Neural crest cell (in vitro differentiated cells): ENCODE measurements at places on chromosomes 1 and 21. TPM values are rescaled to one million over a fixed set of nuclear protein-coding genes. Genes with fewer than 3 reads are reported as not detected.

The GLIS1 gene
- total RNA-seq = not detected in 2 replicates

The SPRR2A gene
- not detected in 2 replicates for total RNA-seq

DNA sequence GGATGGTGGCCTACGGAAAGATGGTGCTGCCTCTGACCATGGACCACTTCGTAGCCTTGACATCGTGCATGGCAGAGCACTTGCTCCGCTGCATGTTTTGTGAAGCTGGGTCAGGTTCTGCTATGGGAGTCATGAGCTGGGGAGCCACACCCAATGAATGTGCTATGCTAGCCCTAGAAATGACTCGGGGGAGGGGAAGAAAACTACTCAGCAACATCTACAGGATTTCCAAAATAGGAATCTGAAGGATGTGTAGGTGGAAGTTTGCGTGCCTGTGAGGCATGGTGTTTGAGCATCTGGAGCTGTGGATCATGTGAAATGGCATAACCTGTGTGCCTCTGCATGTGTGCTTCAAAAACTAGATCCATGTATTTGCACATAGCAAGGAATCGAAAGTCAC is 247.3 kb downstream of the CACNA1E start:
- DNase-seq = no peak
- no peaks in the 10 kb centered on the region for H3K27me3 ChIP-seq

GRCh38 chr1:214439352-214440119 is 111.9 kb downstream of the PTPN14 start:
- no peak for DNase-seq
- peaks cover 49% of the 10 kb centered on the region for H3K4me1 ChIP-seq
- peak overlapping the region; percentile 29 for H3K4me3 ChIP-seq
- H3K27ac ChIP-seq = peak overlapping the region; percentile 57
- H3K36me3 ChIP-seq = no peaks in the 10 kb centered on the region
